ENCODE measurements at places on chromosomes 3 and 15.

GRCh38 chr15:75590239-75590638 lies 11.1 kb upstream of the PTPN9 start:
- no peak for DNase-seq

DNA sequence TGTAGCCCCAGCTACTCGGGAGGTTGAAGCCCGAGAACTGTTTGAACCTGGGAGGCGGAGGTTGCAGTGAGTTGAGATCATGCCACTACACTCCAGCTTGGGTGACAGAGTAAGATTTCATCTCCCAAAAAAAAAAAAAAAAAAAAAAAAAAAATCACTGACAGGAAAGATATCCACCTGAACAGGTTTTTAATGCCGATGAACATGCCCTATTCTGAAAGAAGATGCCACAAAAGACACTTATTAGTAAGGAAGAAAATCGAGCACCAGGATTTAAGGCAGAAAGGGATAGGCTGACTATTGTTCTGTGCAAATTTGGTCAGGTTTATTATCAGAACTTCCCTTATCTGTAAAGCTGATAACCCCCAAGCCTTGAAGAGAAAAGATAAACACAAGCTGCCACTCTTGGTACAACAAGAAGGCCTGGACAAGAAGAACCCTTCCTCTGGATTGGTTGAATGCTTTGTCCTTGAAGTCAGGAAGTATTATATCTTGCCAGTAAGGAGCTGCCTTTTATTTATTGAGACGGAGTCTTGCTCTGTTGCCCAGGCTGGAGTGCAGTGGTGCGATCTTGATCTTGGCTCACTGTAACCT lies 2.7 kb upstream of the PARP16 start:
- DNase-seq = no peak

GRCh38 chr3:128380719-128381118 lies 86.0 kb downstream of the DNAJB8 start:
- no peak for DNase-seq

DNA sequence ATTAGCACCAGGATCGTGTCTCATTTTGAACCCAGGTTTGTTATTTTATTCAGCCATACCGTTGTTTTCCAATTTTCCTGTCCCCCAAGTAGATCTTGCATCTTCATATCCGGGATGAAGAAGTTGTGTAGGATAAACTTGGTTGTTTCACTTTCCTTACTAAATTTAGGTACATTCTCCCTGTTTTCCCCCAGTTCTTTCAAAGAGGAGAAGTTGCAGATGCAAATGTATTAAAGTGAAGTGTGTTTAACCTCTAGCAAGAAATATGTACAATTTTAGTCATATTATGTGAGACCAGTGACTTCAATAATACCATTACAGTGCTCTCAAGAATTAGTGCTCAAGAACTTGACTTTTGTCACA lies 1.3 kb downstream of the ATXN7 start:
- DNase-seq = no peak

GRCh38 chr15:96209285-96209735 lies 121.2 kb upstream of the NR2F2 start:
- no peak for DNase-seq

DNA sequence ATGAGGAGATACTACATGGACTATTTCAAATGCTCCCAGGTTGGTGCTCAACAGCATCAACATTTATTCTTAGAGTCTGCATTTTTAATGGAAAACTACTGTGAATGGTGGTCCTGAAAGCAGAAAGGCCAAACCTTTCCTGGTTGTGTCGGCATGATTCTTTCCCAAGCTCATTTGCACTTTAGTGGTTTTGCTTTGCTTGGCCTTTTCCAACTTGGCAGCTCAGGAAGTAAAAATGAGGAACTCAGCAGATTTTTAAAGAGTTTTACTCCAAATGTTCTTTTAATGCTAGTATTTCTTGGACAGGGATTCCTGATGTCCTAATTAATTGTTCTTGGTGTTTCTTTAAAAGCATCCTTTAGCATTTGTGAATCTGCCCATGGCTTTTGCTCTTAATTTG lies 197.4 kb downstream of the SLC9A9 start:
- no peak for DNase-seq

GRCh38 chr3:41202834-41203345 lies 3.6 kb downstream of the CTNNB1 start:
- DNase-seq = peak; percentile 41

DNA sequence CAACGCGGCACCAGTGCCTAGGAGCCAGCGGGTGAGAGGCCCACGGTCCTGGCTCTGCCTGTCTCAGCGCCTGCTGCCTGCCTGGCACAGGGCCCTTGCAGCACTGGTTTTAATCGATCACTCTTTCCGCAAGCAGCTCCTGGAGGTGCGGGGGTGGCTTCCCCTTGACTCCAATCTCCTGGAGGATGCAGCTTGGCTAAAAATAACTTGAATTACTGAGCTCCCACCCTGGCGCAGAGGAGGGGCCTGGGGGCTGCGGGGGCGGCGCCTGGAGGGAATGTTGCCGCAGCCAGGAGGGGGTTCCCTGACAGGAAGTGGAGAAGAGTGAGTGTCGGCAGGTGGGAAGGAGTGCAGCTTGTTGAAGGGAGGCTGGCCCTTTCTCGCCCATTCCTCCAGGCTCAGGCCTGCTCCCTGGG lies 9.9 kb upstream of the RPL29 start:
- DNase-seq = peak; percentile 55

DNA sequence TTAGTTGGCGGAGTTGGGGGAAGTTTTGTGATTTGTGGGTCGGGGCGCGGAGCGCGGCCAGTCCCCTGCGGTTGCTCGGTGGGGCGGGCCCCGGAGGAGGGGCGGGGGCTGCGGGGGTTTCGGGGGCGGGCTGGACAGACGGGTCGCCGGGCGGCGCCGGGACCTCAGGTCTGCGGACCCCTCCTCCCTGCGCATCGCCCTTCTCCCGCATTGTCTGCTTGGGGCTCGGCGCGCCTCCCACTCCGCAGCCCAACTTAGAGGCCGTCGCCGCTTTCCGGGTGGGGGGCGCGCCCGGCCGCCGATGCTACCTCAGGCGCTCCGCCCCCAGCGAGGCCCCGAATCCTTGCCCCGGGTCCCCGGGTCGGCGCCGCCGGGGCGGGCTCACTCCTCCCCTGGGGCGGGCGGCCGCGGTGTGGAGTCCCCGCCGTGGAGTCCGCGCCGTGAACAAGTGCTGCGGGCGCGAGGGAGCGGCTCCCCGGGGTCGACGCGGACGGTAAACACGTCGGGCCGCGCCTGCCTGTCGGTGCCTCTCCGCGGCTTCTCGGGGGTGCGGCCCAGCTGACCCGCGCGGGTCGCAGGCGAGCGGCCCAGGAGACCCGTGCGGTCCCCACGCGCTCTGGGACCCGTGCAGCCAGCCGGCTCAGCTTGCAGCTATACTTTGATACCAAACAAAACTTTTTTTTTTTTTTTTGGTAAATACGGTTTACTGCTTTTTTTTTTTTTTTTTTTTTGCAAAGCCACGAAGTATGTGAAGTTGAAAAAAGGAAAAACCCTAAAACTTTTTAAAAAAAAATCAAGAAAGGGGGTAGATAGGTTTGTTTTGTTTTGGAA lies 624 bp downstream of the AKAP13 start:
- peak; percentile 37 for DNase-seq

GRCh38 chr3:49634736-49635135 lies 39.4 kb upstream of the APEH start:
- DNase-seq = no peak

Measured in NCI-H345 (cell line).